Mammary epithelial cell (primary cell): ENCODE measurements at places on chromosomes 16 and 17.
A peak's percentile ranks its signal among the peaks of the same experiment; 100 is the strongest.

GRCh38 chr16:84617041-84617790, 662 bp downstream of the COTL1 start:
- peak; percentile 48 for DNase-seq

DNA sequence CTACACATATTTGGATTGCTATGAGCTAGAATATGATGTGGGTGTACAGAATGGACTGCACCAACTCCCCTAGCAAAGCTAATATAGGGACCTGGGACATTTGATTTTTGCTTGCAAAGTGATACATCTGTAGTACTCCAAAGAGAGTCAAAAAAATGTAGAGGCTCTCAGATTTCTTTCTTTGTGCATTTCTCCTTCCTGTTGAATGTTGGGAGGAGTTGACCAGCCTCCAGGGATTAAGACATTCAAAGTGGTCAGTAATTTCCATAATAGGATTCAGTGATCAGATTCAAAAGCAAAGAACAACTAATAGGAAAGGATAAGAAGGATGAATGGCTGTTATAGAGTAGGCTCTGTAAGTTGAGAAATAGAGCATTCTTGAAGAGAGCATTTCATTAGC, 934.9 kb downstream of the KCNJ2 start:
- DNase-seq = no peak

- no peak for DNase-seq
Observed at GRCh38 chr16:4803401-4803844, 990 bp upstream of the ROGDI start.

- peak; percentile 37 for DNase-seq
Observed at GRCh38 chr17:5638596-5638995, 54.3 kb upstream of the NLRP1 start.

GRCh38 chr16:81000873-81001272, 5.8 kb downstream of the CMC2 start:
- DNase-seq = no peak

DNA sequence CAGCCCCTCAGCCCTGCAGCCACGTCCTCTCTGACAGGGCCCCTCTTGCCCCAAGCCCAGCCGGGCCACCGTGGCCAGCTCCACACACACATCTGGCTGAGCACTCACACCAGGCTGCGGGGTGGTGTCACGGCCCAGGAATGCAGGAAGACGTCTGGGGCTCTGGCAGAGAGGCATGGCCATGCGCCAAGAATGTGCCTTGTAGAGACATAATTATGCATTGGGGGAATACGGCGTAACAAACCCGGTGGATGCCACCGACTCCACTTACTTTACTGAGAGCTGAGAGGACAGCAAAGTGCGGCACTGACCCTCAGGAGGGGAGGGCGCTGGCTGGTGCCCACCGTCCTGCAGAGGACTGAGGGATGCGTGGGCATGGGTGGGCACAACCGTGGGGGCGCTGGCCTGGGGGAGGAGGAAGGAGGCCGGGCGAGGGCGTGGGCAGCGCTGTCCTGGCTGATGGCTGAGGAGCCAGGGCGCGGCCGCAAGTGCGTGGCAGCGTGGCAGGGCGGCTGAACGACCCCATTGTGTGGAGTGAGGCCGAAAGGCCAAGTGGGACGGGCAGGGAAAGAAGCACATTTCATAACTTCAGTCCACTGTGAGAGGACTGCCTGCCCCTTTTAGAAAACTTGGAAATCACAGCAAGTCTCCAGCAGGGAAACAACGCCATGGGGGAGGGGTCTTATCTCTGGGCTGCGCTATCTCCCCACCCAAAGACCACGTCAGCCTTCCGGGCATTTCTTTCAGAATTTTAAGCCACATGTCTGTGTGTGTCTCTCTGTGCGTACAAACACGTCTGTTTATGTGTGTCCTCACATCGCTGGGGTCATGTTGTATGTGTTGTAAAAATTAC, 30.6 kb downstream of the METRNL start:
- DNase-seq = peak; percentile 91

DNA sequence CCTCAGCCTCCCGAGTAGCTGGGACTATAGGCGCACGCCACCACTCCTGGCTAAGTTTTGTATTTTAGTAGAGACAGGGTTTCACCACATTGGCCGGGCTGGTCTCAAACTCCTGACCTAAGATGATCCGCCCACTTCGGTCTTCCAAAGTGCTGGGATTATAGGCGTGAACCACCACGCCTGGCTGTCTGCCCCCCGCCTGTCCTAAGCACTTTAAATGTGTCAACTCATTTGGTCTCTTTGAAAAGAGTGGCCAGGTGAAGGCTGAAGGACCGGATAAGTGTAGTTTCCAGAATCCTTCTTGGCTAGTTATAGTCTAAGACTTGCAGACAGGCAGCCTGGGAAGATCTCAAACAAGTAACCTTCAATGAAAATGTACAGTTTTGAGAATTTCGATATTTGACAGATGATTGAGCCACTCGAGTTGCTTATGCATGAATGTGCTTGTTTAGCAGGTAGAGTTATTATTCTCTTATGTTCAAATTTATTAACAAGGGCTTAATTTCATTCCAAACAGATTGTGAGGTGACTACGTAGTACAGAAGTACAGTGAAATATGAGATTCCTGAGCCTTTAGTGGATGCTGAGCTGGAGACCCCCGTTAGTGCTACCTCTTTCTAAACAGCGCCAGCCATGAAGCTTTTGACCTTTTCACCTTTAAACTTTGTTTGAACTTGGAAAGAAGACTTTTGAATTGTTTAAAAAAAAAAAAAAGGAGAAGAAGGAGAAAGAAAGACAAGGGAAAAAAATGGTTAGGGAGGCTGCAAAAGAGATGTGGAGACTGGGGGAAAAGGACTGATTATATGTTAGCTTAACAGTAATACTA, 164.4 kb upstream of the TBX2 start:
- no peak for DNase-seq

- DNase-seq = no peak
Observed at GRCh38 chr16:75311383-75311938, 60.0 kb upstream of the BCAR1 start.

- no peak for DNase-seq
Observed at GRCh38 chr17:79188685-79189084, 114.1 kb downstream of the ENGASE start.

- DNase-seq = no peak
Observed at GRCh38 chr16:5257462-5257861, 159.9 kb upstream of the EEF2KMT start.

GRCh38 chr16:75207831-75208230, 870 bp upstream of the CTRB2 start:
- DNase-seq = no peak

GRCh38 chr17:45230787-45231480, 9.2 kb downstream of the FMNL1 start:
- peak; percentile 43 for DNase-seq

DNA sequence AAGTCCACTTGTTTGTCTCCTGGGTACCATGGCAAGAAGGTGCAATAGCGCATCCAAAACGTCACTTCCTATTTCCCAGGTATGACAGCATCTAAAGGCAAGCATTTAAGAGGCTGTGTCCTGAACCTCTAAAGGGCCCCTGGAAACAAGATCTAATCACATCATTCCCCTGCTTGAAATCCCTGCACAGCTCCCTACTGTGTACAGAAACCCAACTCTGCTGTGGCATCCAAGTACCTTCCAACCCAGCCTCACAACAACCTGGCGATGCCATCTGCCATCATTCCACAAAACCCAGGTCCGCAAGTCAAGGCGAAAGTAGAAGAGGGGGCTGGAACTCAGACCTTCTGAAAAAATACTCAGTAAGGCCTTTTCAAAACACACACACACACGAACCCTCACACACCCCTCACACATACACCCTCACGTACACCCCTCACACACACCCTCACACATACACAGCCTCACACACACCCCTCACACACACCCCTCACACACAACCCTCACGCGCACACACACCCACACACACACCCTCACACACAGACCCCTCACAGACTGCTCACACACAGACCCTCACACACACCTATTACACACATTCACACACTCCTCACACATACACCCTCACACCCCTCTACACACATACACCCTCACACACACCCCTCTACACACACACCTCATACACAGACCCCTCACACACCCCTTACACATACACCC, 24.5 kb downstream of the C17orf67 start:
- no peak for DNase-seq
